ENCODE measurements at places on chromosomes 3 and 15.
A peak's percentile ranks its signal among the peaks of the same experiment; 100 is the strongest.

GRCh38 chr3:134709561-134710312, 58.9 kb upstream of the KY start:
- no peak for DNase-seq

- no peak for DNase-seq
Measured at GRCh38 chr15:58479941-58480340, 48.1 kb downstream of the LIPC start.

DNA sequence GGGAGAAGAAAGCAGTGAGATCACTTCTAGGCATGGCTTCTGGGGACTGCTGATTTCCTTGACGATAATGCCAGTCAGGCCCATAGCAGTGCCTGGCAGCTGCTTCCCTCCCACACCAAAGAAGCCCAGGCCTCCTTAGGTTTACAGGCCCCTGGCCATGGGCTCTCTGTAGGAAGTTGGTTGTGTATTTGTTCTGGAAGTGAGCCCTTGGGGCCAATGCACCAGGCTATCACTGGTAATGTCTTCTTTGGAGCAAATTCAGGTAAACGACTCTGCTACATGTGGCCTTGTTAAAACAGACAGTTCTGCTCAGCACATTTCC, 89.3 kb downstream of the CCNL1 start:
- DNase-seq, result no peak

- no peak for DNase-seq
Measured at GRCh38 chr15:23387621-23388190, 33.2 kb downstream of the GOLGA8S start.

DNA sequence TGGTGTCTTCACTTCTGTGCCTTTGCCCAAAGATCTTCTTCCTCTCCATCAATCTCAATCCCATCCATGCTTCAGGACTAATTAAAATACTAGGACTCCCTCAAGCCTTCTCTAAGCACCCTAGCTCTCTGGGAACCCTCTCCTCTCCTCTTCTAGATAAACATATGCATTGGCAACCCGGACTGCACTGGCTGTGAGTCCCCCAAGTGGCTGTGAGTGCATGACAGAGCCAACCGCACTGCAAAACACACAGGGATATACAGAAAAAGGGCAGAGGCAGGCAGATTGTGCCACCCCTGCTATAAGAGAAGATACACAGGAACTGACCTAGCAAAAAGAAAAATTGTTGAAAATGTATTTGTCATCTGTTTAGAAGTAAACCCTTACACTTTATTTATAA, 457.1 kb downstream of the MFSD1 start:
- DNase-seq, result no peak

GRCh38 chr15:44788748-44789147, 52.4 kb downstream of the TRIM69 start:
- DNase-seq, result no peak

- DNase-seq, result no peak
Measured at GRCh38 chr15:38758043-38758442, 193.4 kb upstream of the RASGRP1 start.

DNA sequence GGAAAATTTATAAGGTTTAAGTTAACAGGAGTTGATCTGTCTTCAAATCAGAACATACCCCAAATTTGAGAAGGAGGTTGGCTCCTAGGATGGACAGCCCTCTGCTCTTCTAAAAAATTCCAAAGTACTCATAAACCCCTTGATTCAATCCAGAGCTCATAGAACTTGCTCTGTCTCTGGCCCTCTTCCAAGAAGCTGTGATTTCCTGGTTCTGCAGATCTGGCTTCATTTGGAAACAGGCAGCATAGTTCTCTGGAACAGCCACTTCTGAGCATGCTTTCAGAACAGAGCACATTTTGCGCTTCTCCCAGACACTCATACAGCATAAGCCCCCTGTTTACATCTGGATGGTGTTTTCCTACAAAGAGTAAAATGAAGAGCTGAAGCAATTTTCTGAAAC, 96.7 kb downstream of the KBTBD8 start:
- no peak for DNase-seq

DNA sequence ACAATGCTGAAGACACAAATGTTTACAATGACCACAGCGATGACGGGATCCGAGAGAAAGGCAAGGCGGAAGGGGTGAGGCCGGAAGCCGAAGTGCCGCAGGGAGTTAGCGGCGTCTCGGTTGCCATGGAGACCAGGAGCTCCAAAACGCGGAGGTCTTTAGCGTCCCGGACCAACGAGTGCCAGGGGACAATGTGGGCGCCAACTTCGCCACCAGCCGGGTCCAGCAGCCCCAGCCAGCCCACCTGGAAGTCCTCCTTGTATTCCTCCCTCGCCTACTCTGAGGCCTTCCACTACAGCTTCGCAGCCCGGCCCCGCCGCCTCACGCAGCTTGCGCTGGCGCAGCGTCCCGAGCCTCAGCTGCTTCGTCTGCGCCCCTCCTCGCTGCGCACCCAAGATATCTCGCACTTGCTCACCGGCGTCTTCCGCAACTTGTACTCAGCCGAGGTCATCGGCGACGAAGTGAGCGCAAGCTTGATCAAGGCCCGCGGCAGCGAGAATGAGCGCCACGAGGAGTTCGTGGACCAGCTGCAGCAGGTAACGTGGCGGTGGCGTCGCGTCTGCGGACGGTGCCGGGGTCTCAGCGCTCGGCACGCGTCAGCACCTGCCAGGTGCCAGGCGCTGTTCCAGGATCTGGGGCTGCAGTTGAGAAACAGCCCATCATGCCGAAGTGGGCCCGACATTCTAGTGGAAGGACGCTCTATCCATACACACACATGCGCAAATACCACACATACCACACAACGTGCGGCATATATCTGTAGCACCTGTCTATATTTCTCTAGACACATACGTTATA, at the start of gene DLEC1:
TSS of gene DLEC1 (plus strand) at position 108 of the 798 bp plus-strand sequence. CDS start at position 126, 18 bp downstream.
- peak; percentile 63 for DNase-seq

DNA sequence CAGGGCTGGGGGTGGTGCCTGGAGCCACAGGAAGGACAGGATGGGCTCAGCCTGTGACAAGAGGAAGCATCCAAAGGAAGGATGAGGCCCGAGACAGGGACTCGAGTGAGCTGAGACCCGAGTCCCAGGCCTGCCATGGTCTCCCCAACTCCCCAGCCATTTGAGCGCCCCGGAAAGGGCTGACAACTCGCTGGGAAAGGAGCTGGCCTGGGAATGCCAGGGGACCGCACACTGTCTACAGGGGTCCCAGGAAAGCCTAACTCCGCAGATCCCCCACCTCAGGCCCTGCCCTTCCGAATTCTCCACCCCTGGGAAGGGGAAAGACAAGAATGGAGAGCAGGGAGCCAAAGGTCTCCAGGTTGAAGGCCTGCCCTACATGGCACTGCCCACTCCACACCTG, 21.0 kb upstream of the SHISA5 start:
- DNase-seq, result no peak

All from stimulated activated CD4-positive, alpha-beta T cell treated with anti-CD3 and anti-CD28 coated beads, Interleukin-1b, Interleukin-23, amount 100 ng/mL, for 1 hour (primary cell).